ENCODE measurements at places on chromosomes 12 and 14.

DNA sequence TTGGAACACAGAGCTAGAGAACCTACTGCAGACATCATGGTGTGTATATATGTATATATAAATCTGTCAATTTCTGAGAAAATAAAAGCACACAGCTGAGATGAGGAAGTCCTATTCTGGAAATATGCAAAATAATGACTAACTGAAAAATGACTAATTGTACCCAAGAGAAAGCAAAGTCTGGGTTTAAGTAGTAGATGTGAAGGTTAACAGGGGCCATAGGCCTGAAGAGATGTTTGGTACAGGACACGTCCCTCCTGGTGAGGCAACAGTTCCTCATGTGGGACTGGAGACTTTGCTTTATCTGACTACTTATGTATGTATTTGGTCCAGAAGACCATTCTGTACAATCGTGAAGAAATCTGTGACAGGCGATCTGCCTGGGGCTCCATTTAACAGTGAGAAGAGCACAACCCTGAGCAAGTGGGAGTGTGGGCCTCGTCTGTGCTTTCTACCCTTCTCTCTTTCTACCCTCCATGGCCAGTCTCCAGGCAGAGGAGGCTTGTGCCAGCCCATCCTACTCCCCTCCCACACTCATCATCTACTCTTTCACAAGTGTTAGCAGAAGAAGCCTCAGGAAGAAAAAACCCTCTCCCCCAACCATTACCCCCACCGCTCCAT lies 67.5 kb downstream of the SLC41A2 start:
- DNase-seq: no peak

DNA sequence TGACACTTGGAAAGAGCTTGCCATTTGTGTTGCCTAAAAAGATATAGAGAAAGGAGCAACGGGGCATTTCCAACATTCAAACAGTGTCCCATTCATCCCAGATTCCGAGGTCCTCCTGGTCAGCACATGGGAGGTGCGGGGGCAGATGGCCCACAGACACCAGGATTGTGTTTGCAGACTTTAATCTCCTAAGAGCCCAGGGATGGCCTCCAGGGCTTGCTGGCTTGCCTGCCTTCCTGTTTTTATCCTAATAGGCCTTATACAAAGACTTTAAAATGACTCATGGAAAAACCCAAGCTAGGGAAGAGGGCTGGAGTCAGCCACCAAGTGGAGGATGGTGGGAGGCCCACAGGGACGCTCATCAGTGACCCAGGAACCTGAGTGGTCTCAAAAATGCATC lies 21.5 kb upstream of the FAM181A start:
- DNase-seq: no peak

DNA sequence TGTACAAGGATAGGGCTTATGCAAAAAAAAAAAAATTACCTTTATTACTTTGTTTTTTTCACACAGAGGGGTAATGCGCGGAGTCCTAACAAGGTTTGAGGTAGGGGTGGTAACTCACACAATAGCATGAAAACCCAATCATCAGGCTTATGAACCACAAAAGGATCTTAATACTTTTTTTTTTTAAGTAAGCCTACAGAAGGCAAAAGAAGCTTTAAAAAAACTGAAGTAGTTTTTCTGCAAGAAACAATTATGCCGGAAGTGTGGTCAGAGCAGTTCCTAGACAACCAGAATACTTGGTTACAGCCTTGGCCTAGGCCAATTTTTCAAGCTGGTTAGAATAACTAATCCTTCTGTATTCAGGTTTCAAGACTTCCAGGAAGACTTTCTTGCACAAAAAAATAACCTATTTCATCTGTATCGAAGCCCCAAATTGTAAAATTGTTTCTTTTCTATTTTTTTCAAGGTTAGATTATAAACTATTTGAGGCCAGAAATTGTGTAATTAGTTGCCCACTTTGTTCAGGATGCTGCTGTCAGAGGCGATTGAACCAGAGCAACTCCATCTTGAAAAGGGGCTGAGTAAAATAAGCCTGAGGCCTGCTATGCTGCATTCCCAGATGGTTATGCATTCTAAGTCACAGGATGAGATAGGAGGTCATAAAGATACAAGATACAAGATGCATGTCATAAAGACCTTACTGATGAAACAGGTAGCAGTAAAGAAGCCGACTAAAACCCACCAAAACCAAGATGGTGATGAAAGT lies 1.8 kb upstream of the GNS start:
- no peak for DNase-seq

- no peak for DNase-seq
Measured at GRCh38 chr14:106605548-106606448, 1079.4 kb downstream of the TMEM121 start.

DNA sequence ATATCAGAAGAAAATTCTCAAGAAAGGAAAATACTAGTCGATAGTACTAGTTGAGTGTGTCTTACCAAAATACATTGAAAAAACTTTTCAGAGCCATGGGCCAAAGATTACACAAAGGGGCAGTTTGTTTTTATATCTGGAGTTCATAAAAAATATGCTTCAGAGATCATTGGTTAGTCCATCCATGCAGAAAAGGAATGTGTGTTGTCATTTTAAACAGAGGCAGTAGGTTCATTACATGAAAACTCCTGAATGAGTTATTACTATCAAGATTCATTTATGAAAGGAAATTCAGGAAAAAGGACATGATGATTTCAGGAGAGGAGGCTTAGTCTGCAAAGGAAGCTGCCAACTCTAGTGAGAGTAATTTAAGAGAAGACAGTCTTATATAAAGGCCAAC lies 354.8 kb downstream of the AEBP2 start:
- no peak for DNase-seq

- no peak for DNase-seq
Measured at GRCh38 chr14:62528296-62528695, 517.0 kb downstream of the KCNH5 start.

DNA sequence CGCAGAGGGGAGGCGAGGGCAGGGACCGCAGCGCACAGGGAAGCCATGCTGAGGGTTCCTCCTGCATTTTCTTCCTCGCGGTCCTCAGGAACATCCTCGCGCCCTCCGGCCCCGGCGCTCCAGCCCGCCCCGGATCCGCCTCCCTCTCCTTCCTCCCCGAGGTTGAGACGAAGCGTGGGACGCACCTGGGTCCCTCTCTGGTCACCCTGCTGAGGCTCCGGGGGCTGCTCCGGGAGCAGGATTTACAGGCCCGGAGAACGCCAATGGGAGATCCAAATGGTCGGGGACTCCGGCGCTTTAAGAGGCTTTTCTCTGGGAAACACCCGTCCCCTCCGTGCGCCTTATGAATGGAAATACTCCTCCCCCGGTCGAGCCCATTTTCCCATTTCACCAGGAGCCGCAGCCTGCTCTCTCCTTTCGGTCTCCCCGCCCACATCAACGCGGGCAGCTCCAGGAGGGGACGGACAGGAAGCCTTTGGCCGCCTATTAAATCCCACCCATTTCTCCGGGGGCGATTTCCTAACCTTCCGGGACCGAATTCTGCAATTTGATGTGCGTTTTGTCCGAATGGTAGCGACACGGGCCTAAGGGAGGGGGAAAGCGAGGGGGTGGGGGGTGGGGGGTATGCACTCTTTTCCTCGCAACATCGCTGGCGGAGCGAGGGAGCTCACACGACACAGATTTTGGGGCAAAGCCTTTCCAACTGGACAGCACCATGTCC lies at the start of gene UNC79:
UNC79 (plus strand) TSS at position 625 of the 721 bp plus-strand sequence; CDS start at position 716, 91 bp downstream.
- DNase-seq: peak; percentile 52

- no peak for DNase-seq
Measured at GRCh38 chr14:51884086-51884927, 23.9 kb downstream of the GNG2 start.

- DNase-seq: no peak
Measured at GRCh38 chr12:39632670-39633069, 13.1 kb upstream of the ABCD2 start.

- no peak for DNase-seq
Measured at GRCh38 chr14:95679148-95679815, 6.9 kb upstream of the TCL1B start.

- no peak for DNase-seq
Measured at GRCh38 chr12:49635656-49636055, 12.3 kb downstream of the PRPF40B start.

DNA sequence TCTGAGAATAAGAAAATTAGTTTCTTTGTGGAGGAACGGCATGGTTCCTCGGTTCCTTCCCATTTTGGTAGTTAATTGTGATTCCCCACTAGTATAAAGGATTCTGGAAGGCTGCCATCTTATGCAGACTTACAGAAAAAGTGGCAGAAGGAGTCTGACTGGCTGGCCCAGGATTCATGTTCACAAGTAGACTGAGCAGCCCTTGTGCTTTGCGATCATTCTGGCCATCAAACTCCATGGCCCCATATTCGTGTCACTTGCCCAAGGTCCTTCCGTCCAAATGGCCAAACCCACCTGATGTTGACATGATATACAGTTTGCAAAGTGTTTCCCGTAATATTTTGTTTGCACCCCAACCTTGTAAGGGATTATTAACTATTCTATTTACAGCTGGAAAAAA lies 297.2 kb upstream of the AMIGO2 start:
- no peak for DNase-seq

DNA sequence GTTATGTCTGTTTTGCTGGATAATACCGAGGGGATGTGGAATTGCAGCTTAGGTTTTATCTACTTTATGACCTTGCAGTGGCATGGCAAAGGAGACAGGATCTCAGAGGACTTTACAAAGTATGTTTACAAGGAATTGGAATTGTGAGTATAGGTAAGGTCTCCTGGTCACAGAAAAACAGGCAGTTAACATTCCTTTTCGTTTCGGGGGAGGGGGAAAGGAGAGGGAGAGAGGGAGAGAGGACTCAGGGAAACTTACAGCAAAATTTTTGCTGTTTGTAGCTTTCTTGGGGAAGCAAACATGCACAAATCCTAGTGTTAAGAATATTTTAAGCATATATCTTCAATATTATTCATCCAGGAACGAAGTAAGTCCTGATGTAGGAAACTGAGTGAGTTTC lies 590.5 kb upstream of the LRFN5 start:
- DNase-seq: no peak

GRCh38 chr12:62446754-62447452 lies 19.7 kb upstream of the MON2 start:
- DNase-seq: no peak

- DNase-seq: no peak
Measured at GRCh38 chr12:131101006-131101405, 147.3 kb downstream of the ADGRD1 start.

DNA sequence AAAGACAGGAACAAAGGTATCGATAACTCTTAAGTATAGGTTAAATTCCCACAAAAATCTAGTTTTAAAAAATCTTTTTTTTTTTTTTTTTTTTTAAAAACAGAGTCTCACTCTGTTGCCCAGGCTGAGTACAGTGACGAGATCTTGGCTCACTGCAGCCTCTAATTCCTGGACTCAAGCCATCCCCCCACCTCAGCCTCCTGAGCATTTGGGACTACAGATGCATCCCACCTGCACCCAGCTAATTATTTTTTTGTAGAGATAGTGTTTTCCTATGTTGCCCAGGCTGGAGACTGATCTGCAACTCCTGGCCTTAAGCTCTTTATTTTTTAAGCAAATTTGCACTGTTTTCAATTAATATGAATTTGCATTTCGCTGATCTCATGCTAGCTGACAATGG lies 9.8 kb downstream of the PSEN1 start:
- no peak for DNase-seq

DNA sequence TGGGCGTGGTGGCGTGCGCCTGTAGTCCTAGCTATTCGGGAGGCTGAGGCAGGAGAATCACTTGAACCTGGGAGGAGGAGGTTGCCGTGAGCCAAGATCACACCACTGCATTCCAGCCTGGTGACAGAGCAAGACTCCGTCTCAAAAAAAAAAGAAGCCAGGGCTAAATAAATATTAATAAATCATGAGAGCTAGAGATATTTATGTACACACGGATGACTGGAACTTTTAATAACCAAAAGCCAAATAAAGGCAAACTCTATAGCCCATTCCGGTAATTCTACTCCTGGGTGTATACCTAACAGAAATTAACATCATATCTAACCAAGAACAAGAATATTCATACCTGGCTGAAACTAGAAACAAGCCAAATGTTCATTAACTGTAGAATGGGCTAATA lies 7.7 kb upstream of the TRAFD1 start:
- no peak for DNase-seq

- DNase-seq: no peak
Measured at GRCh38 chr14:73663548-73664212, 18.9 kb downstream of the DNAL1 start.

- no peak for DNase-seq
Measured at GRCh38 chr12:6790496-6791150, 1.3 kb downstream of the CD4 start.

DNA sequence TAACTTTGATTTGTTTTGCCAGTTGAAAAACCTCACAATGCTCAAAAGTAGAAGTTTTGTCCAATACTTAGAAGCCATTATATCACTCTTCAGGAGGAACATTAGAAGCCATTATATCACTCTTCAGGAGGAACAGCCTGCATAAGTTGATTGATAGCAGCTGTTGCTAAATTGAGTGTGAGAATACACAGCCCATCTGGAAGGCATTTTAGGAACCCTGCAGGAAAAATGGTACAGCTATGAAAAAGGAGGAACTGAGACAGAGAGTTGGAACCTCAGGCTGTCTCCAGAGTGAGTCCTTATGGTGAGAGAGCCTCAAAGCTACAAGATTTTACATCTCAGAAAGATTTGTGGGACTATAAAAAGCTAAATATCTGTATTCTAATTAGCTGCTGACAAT lies 207.0 kb downstream of the MYRFL start:
- DNase-seq: no peak

Data from iPS DF 19.7 (cell line).